Progenitor cell of endocrine pancreas (in vitro differentiated cells): ENCODE measurements at places on chromosomes 11 and 22. TPM values are rescaled to one million over a fixed set of nuclear protein-coding genes. Genes with fewer than 3 reads are reported as not detected.

GRCh38 chr11:119056421-119056999, 495 bp downstream of the HYOU1 start:
- DNase-seq = peak; percentile 27

GRCh38 chr11:28108958-28109357, 770 bp downstream of the METTL15 start:
- no peak for DNase-seq

DNA sequence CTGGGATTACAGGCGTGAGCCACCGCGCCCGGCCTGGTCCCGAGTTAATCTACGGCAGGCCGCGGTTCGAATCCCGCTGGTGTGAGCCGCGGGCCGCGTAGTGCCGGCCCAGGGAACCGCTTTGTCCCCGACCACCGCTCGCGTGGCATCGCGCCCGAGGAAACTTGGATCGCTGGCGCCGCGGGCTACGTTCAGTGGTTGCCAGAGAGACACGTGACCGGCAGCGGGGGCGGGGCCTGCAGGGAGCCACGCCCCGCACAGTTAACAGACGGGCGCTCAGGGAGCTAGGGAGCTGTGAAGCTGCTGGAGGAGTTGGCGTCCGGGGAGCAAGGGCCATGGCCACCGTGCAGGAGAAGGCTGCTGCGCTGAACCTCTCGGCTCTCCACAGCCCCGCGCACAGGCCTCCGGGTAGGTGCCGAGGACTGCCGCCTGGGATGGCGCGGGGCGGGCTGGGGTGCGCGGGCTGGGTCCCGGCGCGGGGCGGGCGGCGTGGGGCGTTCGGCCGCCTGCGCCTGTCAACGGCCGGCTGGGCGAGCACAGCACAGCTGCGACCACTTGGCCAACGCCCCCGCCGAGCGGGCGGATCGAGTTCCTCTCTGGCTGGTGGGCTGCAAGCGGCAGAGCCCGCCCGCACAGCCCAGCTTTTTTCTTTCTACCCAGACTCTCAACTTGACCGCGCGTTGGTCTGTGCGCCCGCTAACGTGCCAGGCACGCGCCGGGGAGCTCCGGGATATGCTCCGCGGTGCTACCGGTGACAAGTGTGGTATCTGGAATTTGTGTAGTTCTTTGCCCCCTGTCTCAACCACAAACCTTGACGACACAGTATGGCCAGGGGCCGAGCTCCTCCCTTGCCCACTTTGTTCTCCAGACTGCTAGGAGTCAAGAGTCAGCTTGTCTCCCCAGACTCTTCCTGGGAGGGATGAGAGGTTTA, at the start of gene DEPDC7:
DEPDC7 (plus strand) TSS at position 258 of the 931 bp plus-strand sequence; CDS start at position 336, 78 bp downstream.
- peak; percentile 74 for DNase-seq

- no peak for DNase-seq
These were observed 32.2 kb downstream of the SERPINH1 start for GRCh38 chr11:75594211-75594610.

DNA sequence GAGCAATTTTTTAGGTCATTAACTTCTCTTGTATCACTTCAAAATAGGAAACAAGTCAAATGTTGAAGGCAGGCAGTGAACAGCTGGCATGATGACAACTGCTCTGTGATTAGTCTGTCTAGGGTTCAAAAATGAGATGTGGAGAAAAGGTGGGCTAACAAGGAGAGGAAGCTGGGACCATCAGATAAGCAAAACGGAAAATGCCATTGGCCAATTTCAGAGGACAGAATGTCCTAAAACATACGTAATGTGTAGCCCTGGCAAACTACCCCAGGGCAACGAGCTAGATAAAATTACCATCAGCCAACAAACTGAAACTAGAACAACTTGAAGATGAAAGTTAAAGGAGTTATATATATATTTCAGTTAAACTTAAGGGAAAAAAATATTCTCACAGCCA, 93.2 kb downstream of the RELT start:
- no peak for DNase-seq

DNA sequence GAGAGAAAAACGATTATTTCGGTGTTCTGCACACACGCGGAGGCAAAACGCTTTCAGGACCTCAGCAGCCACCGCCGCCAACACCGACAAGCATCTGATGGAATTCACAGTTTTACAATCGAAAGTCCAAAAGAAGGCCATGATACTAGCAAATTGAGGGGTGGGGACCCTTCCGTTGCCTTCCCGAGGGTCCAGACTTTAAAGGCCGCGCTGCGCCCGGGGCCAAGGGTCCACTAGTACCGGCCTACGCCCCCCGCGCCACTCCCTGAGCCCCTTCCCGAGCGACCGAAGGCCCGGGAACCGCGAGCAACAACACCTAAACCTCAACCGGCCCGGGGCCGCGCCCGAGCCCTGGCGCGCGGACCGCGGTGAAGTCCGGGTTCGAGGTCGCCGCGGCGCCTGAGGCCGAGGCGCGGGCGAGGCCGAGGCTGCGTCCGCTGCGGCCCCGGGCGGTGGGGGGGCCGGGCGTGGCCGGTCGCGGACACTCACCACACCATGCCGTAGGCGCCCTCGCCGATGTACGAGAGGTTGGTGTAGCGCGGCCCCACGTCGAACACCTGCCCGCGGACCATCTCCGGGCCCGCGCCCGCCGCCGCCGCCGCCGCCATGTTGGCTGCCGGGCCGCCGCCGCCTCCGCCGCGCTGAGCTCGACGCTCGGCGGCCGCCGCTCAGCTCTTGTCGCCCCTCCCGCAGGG, 465 bp downstream of the MAPK1 start:
- peak; percentile 27 for DNase-seq

DNA sequence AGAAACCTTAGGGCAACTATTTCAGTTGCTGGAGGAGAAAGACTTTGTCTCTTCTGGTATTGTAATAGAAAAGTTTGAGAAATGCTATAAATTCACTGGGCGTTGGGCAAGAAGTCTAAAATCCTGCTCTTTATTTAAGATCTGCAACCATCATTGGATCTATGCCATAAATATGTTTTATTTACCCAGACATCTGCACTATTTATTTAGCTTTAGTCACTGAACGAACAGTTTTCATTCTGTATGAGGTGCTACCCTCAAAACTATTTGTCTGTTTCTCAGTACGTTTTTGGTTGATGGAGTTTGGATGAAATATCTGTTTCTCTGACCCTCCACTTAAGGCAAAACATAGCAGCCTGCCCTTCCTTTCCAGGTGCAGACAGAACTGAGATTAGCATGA, 171.5 kb downstream of the SNX19 start:
- DNase-seq = no peak

GRCh38 chr11:118448294-118448693, 12.0 kb downstream of the KMT2A start:
- no peak for DNase-seq

- DNase-seq = no peak
These were observed 21.6 kb downstream of the PPARA start for GRCh38 chr22:46171940-46172339.

DNA sequence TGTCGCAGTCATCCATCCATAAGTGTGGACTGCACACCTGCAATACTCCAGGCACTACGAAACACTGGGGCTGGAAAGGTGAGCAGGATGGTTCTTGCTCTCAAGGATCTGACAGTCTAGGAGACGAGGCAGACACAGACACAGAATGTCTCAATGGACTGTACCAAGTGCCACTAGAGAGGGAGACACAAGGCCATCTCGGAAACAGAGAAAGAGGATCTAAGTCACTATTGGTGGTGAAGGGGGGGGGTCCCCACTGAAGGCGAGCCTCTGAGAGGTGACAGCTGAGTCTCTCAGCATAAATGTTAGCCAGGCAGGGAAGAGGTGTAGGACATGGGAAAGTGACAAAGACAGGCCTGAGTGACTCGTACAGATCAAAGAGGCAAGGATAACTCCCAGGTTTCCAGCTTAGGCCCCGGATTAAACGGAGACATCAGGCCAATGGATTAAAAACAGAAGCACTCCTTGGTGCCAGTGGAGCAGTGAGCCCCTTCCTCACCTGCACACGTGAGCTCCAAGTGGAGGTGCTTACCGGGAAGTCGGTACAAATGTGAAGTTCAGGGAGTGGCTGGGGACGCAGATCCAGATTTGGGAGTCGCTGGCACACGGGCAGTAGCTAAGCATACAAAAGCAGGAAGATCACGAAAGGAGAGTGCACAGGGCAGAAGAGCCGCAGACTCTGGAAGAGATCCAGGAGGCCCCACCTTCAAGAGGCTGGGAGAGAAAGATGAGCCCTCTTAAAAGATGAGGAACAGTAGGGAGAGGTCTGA, 117.2 kb downstream of the MICAL3 start:
- DNase-seq = no peak

DNA sequence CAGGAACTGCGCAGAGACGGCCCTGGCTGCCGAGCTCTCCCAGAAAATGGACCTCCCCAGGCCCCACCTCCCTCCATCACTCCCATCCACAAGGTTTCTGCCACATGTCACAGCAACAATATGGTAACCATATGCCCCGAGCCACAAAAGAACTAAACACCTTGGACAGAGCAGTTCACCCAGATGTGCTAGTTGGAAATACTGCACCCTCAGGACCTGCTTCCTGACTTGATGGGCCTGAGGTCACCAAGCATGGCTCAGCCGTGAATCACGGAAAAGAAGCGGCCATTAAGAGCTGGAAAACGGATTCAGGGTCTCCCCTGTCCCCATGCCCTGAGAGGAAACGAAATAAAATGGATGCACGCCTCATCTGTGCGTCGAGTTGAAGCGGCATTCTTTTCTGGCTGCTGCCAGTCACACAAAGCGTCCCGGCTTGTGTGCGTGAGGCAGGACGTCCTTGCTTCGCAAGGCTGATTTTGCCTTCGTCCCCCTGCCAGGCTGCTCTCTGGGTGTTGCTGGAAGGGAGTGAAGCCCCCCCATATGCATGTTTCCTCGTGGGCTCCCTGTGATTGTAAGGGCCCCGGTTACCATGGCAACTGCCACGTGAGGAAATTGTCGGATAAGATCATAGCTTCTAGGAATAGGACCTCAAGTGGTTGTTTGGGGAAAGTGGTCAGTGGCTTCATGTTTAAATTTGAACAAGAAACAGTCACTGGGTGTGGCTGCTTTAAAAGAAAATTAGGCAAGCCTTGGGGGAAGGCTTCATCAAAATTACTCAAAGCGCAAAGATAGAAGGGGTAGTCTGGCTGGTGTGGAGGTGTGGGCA, 51.7 kb downstream of the FLI1 start:
- DNase-seq = no peak

DNA sequence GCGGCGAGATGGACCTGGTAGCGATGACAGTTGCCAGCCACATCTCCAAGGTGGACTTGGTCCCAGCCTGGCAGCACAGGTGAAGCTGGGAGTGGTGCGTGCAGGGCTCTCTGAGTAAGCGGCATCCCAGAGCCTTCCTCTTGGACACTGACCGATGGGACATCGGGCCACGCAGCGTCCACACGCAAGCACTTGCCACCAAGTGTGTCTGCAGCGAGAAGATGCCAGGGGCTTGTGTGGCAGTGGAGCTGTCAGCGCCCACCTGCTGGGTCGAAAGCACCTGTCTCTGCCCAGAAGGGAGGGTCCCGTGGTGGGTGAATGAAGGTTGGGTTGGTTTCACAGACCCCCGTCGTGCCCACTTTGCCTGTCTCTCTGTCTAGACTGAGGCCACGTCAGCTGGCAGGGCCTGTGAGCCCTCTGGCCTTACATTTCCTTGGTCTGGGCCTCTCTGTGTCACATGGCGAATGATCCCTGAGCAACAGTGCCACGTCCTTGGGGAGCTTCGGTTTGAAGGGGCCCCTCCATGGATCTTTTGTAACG, 50.8 kb upstream of the SMIM38 start:
- DNase-seq = no peak

- DNase-seq = no peak
These were observed 53.6 kb downstream of the SCUBE1 start for GRCh38 chr22:43289531-43289963.

DNA sequence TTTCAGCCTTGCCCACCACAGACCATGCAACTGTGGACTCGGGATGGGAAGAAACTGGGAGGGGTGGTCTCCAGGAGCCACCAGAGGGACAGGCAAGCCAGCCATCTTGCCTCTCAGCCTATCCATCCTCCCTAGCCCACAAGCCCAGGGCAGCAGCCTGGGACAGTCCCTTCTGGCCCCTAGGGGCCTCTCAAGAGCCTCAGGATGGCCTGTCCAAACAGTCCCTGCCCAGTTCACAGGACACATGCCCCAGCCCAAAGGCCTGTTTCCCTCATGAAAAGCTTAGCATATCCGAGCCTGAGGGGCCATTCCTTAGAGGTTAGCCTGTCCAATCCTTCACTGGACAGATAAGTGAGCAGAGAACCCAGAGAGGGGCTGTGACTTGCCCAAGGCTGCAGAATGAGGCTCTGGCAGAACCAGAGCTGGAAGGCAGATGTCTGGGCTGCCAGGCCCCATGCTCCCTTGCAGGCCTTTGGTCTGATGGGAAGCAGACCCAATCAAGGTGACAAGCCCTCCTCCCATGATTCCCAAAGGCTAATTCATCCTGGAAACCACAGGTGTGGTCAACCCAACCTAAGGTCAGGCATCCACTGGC, 28.2 kb downstream of the LRRC10B start:
- no peak for DNase-seq

GRCh38 chr22:49633010-49633324, 194.7 kb downstream of the BRD1 start:
- DNase-seq = no peak

DNA sequence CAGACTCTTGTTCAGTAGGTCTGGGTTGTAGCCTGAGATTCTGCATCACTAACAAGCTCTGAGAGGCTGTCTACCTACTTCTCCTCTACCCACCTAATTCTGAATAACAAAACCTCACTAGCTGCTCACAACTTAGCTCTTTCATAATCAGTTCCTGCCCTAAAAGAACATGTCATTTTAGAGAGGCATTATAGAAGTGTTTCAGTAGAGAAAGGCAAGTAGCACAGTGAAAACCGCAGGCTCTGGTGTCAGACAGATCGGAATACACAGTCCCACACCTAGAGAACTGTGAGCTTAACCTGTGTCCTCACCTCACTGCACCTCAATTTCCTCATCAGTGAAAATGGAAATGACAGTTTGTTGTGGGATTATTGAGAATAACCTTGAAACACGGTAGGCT, 1337.6 kb upstream of the TENM4 start:
- DNase-seq = no peak

DNA sequence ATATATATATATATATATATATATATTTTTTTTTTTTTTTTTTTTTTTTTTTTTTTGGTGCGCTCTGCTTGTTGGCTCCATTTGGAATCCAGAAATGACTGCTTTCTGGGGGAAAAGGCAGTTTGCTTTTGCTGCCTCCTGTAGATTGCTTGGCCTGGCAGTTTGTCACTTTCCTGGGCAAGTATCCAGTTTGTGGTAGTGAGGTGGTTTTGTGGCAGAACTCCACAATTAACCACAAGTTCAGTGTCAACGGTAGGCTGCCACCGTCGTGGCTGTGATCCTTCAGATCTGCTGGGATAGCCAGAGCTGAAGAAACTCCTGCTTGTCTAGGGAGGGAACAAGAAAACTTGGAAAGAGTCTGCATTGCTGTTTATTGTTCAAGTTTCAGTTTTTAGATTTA, 5.0 kb upstream of the PDE3B start:
- no peak for DNase-seq

The LPXN gene
- total RNA-seq = 6.5 and 6.6 TPM in 2 replicates

The HSPB2 gene
- not detected in 2 replicates for total RNA-seq

The CCDC86 gene
- total RNA-seq = 22.7 and 22.8 TPM in 2 replicates

The RCN1 gene
- total RNA-seq = 193 and 201 TPM in 2 replicates

The OR5B17 gene
- total RNA-seq = not detected in 2 replicates

The USP47 gene
- 81.5 and 85.8 TPM in 2 replicates for total RNA-seq

The DERL3 gene
- 1.5 and 2.8 TPM in 2 replicates for total RNA-seq

The FGF19 gene
- total RNA-seq = not detected in 2 replicates
